ENCODE measurements at places on chromosomes 3 and 15.

- DNase-seq, result peak; percentile 38
Measured at GRCh38 chr15:44728576-44729407, 7.5 kb upstream of the TRIM69 start.

- no peak for DNase-seq
Measured at GRCh38 chr3:114498539-114499370, 204.9 kb downstream of the TIGIT start.

DNA sequence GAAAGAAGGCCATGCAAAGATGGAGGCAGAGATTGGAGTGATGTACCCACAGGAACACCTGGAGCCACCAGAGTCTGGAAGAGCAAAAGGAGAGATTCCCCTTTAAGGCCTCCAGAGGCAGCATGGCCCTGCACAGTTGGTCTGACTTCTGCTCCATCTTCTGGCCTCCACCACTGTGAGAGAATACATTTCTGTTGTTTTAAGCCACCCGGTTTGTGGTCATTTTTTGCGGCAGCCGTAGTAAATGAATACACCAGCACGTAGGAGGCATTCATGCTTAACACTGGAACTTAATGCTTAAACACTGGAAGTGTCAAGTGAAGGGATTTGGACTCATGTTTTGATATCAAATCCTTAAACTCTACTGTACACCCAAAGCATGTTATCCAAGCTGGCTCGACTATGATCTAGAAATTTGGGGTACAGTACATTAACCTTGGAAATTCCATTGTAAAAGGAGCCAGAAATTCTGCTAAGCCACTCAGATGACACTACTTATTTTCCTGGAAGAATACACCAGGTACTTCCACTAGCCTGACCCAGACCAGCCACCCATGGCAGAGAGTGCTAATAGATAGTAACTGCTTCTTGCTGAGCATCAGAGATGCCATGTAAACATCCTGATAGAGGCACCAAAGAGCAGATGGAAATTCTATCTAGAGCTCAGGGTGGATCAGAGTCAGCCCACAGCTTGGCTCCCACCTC lies 190.9 kb downstream of the ADAMTS9 start:
- DNase-seq, result no peak

- no peak for DNase-seq
Measured at GRCh38 chr3:47469616-47470015, 6.1 kb downstream of the SCAP start.

DNA sequence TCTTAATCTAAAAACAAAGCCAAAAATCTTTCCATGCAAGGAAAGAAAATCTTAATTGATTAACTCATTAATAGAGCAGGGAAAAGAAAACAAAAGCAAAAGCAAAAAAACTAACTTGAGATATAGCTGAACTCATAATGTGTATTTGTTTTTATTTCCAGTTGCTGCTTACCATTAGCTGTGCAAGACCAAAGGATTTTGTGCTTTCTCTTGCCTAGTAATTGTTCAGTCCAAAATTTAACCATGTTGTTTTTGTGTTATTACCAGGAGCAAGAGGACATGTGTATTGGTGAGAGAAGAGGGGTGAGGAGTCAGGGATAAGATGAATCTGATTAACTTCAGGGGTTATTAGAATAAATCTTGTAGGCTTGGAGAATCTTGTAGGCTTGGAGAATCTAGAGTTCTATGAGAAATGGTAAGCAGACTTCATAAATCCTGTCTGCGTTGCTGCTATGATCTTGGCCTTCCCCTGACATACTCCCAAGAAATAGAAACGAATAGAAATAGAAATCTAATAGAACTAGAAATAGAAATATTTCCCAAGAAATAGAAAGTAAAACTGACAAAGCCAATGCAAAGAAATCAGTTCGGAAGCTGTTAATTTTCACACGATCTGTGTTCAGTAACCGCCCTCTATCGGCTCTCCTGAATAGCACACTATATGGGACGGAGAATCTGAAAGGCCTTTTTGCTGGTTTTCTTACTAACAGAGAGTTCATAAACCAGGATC lies 72.6 kb upstream of the TNFSF10 start:
- peak; percentile 39 for DNase-seq

DNA sequence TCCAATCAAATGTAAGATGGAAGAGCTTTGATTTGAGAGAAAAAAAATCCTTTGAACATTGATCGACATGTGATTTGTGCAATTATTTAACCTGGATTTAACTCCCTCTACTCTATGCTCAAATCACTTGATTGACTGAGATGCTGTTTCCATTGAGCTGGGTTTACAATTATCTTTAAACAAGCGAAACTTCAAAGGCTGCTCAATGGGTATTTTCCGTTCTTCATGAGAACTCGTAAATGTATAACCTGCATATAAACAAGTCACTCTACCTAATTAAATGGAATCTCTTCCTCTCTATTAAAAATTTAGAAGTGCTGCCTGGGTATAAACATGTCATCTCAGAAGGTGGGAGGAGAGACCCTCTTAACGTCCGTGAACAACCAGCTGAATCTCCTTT lies 71.9 kb downstream of the ANXA2 start:
- DNase-seq, result no peak

DNA sequence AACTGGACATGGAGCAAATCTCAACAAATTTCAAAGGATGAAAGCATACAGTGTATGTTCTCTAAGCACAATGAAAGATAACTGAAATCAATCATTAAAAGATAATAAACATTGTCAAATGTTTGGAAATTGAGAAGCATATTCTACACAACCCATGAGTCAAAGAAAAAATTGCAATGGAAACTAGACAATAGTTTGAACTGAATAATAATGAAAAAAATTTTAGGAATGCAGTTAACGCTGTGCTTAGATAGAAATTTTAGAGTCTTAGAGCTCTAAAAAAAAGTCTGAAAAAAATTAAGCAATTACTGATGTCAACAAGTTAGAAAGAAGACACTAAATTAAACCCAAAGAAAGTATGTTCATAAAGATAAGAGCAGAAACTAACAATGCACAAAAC lies 15.5 kb downstream of the RABL3 start:
- no peak for DNase-seq

GRCh38 chr3:178583963-178584575 lies 47.8 kb downstream of the KCNMB2 start:
- peak; percentile 43 for DNase-seq

GRCh38 chr3:105938806-105939205 lies 70.0 kb upstream of the CBLB start:
- no peak for DNase-seq

DNA sequence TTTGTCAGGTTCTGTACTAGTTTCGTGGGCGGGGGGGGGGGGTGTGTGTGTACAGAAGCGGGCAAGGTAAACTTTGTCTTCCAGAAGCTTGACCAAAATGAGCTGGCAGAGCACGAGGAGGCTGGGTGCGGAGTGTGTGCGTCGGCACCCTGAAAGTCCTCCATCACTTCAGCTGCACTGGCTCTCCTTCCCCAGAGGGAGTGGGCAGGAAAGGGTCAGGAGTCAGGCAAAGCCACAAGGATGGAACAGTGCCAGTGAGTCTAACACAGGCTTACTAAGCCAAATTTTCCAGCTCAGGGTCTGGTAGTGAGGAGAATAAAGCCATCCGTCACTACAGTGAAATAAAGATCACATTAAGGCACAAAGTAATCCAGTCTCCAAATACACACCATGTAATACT lies 11.9 kb upstream of the SH3GL3 start:
- DNase-seq, result no peak

DNA sequence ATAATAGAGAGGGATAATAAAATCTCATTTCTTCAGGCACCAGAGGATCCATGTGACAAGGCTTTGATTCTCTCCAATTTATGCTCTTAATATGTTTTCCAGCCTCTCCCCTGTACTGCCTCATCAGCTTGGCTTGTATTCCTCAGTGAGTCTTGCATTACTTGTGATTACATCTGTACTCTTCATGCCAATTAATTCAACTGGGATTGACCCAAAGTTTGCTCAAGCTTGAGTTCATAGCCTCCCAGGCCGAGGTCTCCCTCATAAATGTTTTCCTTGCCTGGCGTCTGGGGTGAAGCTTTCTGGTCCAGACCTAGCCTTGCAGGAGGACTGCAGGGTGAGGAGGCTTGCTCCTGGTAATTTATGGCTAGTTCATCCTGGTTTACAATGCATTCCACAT lies 146.9 kb downstream of the CHST2 start:
- DNase-seq, result no peak

- no peak for DNase-seq
Measured at GRCh38 chr3:45317710-45318109, 70.7 kb upstream of the LARS2 start.

- DNase-seq, result no peak
Measured at GRCh38 chr3:192514081-192514753, 213.1 kb downstream of the FGF12 start.

DNA sequence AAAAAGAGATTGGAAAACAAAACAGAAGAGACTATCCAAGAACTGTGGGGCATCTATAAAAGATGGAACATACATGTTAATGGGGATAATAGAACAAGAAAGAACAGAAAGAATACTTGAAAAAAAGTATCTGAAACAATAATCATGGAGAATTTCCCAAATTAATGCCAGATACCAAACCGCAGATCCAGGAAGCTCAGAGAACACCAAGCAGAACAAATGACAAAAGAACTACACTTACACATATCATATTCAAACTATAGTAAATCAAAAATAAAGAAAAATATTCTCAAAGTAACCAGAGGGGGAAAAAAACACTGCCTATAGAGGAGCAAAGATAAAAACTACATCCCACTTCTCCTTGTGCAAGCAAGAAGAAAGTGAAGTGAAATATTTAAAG lies 40.0 kb downstream of the CLASP2 start:
- DNase-seq, result no peak

- DNase-seq, result no peak
Measured at GRCh38 chr3:156094391-156094790, 26.0 kb upstream of the KCNAB1 start.

GRCh38 chr15:52246686-52247431 lies 48.7 kb downstream of the MYO5C start:
- no peak for DNase-seq

DNA sequence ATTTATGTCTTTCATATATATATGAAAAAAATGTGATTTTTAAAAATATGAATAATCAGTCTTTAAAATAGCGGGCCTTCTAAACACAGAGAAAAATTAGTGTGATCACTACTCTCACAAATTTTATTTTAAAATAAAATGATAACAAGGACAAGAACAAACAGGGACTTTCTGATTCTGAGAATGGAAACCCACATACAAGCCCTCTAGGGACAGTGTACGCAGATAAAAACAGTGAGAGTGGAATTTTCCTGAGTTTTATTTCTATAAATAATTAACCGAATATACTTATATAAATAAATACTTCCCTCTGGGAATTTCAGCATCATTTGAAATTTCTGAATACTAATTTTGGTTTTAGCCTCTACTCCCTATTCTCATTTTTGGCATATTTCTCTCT lies 201.4 kb upstream of the CBLB start:
- DNase-seq, result no peak

All from NCI-H2029 treated with DMSO at 0.1 percent for 48 hours (cell line).